Stimulated activated CD8-positive, alpha-beta memory T cell treated with anti-CD3 and anti-CD28 coated beads, Interleukin-2, amount 100 ng/mL, for 1 hour (primary cell): ENCODE measurements at places on chromosomes 6 and 20.

GRCh38 chr20:29325304-29325640 is 1932.2 kb upstream of the DEFB115 start:
- no peak for DNase-seq

GRCh38 chr20:51995551-51995951 is 193.2 kb upstream of the SALL4 start:
- DNase-seq, result no peak

DNA sequence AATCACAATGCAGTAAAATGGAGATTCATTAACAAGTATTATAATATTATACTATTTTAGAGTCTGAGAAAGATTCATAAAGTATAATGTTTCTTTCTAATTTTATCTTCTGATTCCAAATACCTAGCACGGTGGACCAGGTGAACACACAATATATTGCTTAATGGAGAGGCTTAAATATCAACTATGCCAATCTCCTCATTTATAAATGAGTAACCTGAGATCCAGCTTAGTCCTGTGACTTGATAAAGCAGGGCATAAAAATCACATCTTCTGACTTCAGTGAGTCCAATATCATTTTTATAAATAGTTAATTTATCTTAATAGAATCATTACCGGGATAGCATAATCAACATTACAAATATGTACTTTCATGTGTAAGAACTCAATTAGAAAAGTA is 144.4 kb upstream of the GJE1 start:
- no peak for DNase-seq

- DNase-seq, result no peak
Observed at GRCh38 chr6:157514659-157515496, 133.9 kb downstream of the ZDHHC14 start.

DNA sequence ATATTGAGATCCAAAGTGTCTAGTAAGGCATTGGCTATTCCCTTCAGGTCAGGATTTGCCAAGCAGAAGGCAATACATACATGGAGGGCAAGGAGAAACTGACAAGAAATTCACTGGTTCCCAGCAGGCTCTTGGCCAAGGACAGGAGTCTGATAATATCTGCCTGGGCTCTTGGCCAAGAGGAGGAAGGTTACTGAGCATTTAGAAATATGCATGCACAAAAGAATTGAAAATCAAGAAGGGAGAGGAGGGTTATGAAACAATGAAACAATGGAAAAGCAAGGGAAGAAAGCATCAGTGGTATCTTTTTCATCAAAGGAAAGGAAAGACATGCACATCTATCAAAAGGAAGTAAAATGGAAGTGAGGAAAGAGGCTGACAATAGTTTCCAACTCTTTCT is 42.4 kb downstream of the ARHGAP18 start:
- no peak for DNase-seq

DNA sequence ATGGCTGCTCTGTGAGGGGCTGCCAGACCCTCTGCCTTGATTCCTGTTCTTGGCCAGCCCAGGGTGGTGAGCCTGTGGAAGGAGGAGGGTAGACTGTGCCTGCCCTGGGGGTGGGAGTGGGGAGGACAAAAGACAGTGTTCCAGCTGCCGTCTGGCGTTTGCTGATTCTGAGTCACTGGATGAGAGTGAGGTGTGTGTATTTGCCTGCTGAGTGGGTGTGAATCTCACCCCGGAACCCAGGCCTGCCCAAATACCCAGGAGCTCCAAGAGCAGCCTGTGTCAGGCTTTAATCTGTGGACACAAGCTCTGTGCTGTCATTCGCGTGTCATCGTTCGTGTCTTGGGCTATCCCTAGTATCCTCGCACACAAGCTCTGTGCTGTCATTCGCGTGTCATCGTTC is 2.6 kb upstream of the LKAAEAR1 start:
- no peak for DNase-seq

- no peak for DNase-seq
Observed at GRCh38 chr6:89482126-89482525, 49.2 kb downstream of the ANKRD6 start.

DNA sequence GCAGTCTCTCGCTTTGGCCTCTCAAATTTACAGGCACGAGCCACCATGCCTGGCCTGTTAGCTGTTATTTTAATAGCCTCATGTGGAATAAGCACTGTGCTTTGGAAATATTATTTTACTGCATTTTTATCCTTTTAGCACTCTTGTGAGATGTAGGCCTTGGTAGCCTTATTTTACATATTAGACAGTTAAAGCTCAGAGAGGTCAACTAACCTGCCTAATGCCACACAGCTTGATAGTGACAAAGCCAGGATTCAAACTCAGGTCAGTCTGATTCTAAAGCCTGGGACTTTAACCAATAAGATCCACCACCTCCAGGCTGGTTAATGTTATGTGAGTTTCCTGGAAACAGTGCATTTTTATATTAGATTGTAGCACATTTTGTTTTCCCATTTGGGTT is 9.5 kb downstream of the TNFAIP3 start:
- DNase-seq, result no peak

DNA sequence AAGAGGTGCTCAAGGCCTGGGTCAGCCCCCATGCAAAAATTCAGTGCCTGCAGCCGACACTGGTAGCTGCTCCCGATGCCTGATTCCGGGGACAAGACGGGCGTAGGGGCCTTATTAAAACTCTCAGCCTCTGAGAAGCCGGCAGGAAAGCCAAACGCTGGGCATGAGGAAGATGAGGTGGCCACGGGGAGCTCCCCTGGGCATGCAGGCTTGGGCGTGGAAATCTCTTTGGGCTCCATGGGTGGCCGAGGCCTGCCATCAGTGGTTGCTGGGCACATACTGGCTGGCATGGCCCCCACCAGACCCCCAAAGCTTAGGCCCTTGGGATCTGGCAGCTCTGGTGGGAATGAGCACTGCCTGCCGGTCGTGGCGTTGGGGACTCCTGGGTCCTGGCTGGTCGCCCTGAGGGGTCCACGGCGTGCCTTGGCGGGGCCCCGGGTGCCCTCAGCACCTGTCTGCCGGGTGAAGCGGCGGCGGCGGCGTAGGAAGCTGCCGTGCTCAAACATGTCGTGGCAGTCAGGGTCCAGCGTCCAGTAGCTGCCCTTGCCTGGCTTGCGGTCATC is 586 bp downstream of the FOXS1 start:
- no peak for DNase-seq

DNA sequence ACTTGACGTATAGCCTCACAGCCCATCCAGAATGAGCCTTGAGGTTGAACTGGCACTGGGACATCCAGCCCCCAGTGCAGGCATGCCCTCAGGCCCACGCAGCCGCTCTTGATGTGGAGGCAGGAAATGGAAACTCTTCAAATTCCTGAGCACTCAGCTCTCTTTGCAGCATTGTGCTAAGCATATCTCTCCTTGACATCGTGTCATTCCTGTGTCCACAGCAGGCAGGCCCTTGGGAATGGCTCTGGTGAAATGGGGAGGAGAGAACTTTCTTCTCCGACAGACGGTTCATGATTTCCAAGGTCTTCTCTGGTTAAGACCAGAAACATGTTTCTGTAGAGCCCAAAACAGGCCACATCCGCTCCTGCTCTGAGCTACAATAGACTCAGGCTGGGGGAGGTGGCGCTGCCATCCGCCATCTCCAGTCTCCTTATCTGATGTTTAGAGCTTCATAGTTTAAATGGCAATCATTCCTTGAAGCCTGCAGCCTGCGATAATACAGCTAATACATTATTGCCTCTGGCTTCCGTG is 248.8 kb downstream of the CDH4 start:
- no peak for DNase-seq

DNA sequence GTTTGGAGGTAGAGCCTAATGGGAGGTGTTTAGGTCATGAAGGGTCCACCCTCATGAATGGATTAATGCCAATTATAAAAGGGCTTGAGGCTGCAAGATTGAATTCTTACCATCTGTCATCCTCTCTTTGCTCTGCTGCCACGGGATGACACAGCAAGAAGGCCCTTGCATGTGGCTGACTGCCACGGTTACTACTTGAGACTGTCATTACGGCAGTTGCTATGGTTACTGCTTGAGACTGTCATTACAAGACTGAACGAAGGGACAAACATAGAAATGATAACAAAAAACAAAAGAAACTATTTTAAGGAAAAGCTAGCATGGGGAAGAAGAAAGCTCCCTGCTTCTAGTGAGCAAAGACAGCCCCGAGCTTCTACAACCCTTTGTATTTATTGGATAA is 715.0 kb downstream of the TFAP2A start:
- no peak for DNase-seq

GRCh38 chr6:38239719-38240451 is 399.8 kb downstream of the BTBD9 start:
- no peak for DNase-seq
